Activated effector memory CD4-positive, alpha-beta T cell treated with Interleukin-2 at 50 U/mL for 16 hours (primary cell): ENCODE measurements at places on chromosomes 3 and 15.

DNA sequence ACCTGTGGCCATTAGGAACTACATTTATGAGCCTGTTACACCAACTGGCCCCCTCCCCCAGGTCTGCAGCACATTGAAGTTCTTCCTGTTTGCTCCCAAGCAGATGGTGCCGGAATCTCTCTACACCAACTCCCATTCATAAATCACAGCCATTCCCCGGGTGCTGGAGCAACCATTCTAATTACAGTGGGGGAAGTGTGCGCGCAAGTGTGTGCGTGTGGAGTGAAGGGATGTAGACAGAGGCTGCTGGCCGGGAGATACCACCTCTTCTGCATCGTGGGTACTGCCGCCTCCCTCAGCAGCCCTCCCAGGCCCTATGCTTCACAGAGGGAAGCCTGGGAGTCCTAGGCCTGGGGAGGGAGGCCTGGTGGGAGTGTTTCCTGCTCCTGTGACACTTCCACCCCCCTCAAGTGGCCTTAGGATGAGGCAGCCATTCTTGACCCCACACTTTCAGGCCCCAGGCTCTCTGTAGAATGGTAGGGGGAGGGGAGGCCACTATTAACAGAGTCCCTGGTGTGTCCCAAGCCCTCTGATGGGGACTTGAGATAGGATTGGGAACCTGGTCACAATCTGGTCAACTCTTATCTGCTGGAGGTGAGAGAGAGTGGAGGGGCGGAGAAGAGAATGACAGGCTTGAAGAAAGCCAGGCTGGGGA lies 69.1 kb downstream of the MAGEF1 start:
- DNase-seq = no peak

GRCh38 chr15:90981681-90982080 lies 12.7 kb downstream of the PRC1 start:
- DNase-seq = no peak

DNA sequence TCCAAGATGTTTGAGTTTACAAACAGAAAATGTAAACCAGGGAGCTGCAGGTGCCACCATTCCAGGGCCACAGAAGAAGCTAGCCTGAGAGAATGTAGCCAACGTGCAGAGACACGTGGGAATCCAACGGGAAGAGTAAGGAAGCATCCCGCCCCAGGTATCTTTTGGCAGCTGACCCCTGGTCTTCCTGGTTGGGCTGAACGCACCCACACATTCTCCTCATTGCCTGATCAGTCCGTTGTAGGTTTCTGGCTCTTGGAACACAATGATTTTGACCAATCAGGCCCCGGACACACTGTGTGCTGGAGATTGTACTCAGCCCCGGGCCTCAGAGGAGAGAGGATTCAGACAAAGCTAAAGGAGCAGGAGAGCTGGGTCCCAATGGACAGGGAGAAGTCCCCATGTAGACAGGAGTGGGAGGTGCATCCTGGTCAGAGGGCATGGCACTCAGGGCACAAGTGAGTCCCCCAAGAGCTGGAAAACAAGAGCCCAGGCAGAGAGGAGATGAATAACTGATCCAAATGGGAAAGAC lies 102.3 kb downstream of the TPRA1 start:
- DNase-seq = no peak

- DNase-seq = no peak
Measured at GRCh38 chr3:14827776-14828175, 9.0 kb downstream of the FGD5 start.

GRCh38 chr15:98384328-98385029 lies 263.9 kb upstream of the IGF1R start:
- no peak for DNase-seq

DNA sequence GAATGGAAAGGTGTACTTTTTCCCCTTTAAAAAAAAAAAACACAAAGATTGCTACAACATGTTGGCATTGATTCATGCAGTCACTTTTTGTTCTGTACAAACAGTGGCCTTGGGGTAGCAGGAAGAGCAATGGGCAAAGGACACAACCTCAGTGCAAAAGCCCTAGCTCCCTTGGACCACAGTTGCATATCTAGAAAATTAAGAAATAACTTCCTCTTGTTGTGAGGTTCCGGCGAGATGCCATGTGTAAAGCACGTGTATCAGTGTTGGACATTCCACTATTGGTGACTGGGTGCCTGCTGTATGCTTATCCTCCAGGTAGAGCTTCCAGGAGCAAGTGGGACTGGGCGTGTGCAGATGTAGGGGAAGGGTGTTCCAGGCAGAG lies 164.5 kb downstream of the THSD4 start:
- no peak for DNase-seq
